ENCODE measurements at places on chromosomes 13 and 19.

DNA sequence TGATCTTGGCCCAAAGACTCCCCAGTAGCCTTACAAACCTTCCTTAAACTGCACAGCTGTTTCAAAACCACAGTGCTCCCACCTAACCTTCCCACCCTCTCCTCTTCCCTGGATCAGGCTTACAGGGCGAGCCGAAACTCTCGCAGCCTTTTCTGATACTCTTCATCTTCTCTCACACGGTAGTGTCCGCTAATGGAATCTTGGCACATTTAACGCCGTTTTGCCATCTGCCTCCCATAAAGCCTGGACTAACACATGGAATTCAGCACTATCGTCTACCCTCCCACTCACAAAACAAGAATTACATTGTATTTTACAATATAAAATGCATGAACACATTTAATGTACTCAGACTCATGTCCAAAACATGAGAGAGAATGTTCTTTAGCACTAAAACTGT, 135.9 kb downstream of the RAP2A start:
- DNase-seq = no peak

- DNase-seq = no peak
Observed at GRCh38 chr13:105952973-105953290, 582.5 kb downstream of the EFNB2 start.

DNA sequence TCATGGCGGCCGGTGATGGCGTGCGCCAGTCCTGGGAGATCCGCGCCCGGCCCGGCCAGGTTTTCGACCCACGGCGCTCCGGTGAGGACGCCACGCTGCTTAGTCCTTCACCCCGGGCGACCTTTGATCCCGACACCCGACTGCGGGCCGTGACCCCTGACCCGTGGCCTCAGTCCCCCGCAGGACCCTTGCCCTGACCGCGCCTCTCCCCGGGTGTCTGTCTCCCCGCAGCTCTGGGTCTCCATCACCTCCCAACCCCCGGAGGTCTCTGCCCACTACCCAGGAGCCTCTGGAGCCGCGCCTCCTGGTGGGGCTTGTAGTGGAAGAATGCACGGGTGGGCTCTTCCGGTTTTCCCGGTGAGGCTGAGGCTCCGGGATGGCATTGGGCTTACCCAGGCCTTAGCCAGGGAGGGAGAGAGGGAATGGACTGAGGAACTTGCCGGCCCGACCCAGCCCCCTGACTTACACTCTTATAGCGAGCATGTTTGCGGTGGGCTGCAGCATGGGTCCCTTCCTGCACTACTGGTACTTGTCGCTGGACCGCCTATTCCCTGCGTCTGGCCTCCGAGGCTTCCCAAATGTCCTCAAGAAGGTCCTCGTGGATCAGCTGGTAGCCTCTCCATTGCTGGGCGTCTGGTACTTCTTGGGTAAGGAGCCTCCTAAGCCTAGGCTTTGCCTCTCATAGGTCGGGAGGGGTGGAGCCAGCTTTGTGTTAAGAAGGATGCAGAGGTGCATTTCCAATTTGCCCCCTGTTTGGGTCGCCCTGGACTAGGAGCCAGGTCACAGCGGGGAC, 566 bp downstream of the MPV17L2 start:
- no peak for DNase-seq

- peak; percentile 91 for DNase-seq
Observed at GRCh38 chr19:52095172-52096014, at the start of gene ZNF841. Gene ZNF841, minus strand, starts transcription at chr19:52095765. Its CDS starts 10,964 bp downstream, at chr19:52084801.

- no peak for DNase-seq
Observed at GRCh38 chr13:23512762-23513395, 57.3 kb upstream of the TNFRSF19 start.

DNA sequence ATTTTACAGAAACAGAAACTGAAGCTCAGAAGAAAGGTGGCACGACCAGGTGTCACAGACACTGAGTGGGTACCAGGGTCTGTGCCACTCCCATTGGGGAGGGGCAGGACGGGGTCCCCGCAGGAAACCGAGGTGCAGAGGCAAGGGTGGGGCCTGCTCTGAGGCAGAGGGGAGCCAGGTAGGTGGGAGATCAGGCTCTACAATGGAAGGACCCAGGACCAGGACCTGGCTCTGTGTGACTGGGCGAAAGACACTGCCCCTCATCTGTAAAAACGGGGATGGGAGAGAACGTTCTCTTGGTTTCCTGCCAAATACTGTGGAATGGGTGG, 2.8 kb downstream of the PTGIR start:
- DNase-seq = no peak

DNA sequence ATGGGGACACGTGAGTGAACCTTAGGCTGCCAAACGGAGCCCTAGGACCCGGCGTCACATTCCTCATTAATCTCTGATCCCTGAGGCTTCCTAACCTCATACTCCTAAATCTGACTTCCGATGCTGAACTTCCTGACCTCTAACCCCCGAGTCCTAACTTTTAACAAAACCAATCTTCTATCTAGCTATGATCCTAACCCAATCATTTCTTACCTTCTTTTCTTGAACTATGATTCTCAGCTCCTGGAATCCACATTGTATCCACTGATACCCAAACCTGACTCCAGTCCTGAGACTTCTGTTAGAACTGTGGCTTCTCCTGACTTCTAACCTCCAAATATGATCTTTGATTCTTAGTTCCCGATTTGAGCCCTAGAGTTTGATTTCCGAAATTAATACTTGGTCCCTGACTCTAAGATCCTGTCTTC, 447 bp downstream of the NFKBIB start:
- DNase-seq = no peak

GRCh38 chr19:3196064-3196932, 10.6 kb downstream of the NCLN start:
- DNase-seq = no peak

DNA sequence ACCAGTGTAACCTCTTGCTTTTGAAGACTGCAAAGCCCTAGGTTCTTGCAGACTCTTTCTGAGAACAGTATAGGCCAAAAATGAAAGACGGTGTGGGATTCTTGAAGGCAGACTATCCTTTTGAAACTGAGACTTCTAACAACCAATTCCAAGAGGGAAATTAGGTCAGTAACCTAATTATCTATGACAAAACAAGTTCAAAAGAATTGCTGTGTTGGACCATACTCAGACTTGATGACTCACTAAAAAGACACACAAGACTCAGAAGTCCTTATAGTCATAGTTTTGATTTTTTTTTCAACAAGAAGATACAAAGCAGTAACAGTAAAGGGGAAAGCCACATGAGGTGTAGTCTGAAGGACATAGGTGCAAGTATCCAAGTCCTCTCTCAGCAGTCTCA, 624.0 kb upstream of the GPC6 start:
- DNase-seq = no peak

DNA sequence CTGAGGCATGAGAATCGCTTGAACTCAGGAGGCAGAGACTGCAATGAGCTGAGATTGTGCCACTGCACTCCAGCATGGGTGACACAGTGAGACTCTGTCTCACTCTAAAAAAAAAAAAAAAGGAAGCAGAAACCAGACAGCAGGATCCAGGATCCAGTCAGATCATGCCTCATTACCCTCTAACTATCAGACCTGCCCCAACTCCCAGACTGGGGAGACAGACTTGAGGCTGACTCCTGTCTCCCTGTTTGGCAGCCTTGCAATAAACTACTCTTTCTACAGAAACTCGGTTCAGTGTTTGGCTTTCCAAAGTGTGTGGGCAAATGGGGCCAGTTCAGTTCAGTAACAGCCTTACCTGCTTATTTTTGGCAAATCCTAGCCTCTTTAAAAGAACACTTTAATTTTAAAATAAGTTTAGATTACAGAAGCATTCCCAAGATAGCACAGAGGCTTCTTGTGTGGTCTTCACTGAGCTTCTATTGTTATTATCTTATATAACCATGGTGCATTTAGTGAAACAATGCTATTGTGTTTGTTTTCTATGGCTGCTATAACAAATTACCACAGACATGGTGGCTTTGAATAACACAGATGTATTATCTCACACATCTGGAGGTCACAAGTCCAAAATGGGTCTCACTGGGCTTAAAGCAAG, 18.5 kb downstream of the RASL11A start:
- no peak for DNase-seq

DNA sequence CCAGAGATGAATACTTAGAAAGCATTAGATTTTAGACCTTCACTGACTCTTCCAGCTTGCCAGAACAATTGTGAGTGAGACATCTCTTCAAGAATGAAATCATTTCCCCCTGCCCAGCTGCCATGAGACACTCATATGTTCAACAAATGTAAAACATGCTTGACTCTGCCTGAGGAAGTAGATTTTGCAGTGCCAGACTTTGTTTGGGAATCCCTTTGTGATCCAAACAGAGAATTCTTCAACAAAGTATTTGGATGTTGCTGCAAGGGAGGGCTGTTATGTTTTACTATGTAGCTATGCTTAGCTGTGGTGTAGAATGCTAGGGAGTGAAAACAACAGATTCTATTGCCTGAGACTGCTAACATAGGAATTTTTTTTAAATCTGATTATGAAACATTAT, 416.4 kb downstream of the DCT start:
- DNase-seq = peak; percentile 49

DNA sequence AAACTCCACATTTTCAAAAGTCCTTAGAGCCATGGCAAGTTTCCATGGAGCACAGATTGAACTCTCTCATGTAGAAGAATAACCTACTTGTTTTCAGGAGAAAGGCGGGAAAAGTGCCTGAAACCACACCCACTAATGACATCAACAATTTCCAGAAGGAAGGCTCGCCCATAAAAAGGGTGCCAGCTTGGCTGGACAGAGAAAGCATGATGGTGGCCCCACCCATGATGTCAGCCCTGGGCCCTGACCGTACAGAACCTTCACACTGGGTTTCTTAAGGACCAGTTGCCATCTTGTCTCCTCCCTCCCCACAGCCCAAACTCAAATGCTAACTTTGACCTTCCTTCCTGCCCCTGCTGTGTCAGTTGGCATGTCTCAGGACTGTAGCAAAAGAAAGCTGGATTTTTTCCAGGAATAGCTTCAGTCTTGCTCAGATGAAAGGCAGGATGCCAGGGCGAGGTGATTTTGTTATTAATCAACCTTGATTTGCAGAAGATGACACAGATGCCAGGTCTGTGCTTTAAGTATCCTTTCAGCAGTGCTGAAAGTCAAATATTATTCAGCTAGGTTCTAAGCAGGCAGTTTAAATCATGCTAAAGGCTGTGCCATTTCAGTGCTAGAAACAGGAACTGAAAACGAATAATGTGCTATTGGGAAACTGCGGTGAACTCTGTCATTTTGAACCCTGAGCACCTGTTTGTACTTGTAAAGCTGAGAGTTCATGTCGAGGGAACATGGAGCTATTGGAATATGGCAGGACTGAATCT, 89.5 kb upstream of the RFC3 start:
- DNase-seq = no peak

GRCh38 chr19:43518051-43518450, 8.9 kb downstream of the ETHE1 start:
- no peak for DNase-seq

- no peak for DNase-seq
Observed at GRCh38 chr13:49214917-49215376, 5.2 kb upstream of the MLNR start.

DNA sequence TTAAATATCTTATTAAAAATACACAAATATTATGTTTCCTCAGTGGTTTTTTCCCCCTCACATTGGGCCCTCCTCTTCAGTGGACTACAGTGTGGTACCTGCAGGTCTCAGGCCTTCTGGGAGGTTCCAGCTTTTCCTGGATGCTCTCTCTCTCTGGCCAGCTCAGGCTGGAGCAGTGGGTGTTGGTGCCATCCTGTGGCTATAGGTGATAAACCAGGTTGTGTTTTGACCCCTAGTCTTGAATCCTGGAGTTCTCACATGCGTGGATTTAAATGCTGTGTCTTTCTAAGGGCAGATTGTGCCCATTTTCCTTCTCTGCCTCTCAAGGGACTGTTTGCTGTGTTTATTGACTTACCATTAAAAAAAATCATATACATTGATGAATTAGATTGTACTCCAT, 41.2 kb upstream of the ZNF527 start:
- no peak for DNase-seq

- DNase-seq = no peak
Observed at GRCh38 chr19:38483016-38483630, 49.6 kb downstream of the RYR1 start.

Measured in fibroblast of the conjunctiva (primary cell).